ENCODE measurements at places on chromosomes 2 and 18. TPM values are rescaled to one million over a fixed set of nuclear protein-coding genes. Genes with fewer than 3 reads are reported as not detected.
A peak's percentile ranks its signal among the peaks of the same experiment; 100 is the strongest.

The CYS1 gene
- 3.1 TPM for polyA plus RNA-seq

The CNOT9 gene
- 34.8 TPM for polyA plus RNA-seq

The LRRC30 gene
- polyA plus RNA-seq: not detected

DNA sequence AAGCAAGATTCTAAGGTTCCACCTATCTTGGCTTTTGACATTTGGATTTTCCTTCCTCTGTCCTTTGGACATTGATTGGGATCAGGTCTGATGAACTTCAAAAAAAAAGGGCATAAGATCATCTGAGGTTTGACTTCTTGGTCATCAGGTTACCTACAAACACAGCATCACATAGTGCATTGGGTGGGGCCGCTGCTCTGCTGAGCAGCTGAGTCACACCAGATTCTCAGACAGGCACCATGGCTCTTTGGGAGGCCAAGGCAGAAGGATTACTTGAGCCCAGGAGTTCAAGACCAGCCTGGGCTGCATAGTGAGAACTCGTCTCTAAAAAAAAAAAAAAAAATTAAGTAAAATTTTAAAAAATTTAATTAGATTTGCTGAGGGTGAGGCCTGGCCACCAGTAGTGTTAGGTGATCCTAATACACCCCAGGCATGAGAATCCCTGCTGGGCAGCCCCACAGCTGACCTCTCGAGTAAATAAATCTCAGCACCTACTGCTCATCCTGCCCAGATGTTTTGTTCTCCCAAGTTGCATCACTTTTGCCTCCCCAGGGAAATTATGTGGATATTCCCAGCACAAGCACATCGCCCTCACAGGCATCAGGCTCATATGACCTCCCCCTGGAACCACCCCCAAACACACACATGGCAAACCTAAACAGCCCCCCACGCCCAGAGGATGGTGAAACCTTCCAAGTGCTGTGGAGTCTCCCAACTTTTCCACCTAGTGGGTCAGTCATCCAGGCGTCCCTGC, 5.3 kb downstream of the MLPH start:
- no peak for DNase-seq

- DNase-seq: no peak
Observed at GRCh38 chr2:42961961-42962360, 169.6 kb upstream of the HAAO start.

- DNase-seq: peak; percentile 93
Observed at GRCh38 chr18:12282442-12283039, 25.5 kb upstream of the TUBB6 start.

DNA sequence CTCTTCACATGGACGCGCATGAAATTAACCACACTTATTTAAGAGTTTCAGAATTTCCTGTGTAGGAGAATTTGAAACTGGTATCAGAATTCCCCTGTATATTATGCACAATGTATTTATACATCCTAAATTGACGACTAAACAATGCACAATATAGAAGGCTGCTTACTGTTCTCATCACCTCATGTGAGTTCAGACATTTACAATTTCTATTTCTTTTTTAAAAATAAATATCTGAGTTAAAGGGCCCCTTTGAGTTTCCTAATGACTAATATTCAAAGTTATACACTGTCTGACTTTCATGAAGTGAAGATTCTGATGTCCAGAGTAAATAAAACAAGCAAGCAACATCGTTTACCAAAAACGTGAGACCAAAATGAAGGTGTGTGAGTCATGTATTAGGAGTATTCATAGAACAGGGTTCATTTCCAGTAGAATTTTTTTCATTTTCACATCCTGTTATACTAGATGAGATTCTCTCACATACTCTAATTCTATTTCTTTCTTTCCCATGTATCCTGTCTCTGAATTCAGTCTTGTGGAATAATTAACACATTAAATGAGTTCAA, 406.2 kb downstream of the NUP35 start:
- no peak for DNase-seq

DNA sequence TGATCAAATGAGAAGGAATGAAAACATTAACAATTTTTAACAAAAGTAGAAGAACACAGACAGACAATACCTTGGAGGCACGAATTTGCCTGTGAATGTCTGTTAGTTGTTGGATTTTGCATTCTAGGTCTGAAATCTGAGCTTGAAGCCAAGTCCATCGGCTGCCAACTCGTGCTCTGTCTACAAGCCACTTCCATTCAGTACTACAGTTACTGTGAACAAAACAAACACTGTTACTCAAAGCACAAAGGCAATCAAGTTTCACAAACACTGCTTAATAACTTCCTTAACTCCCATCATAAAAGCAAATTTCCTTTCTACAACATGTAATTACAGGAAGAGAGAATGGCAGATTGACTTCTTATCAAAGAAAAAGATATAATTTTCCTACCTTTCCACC, 42.2 kb downstream of the KANSL1L start:
- no peak for DNase-seq

Measured in GM23248 (cell line).